ENCODE measurements at places on chromosomes 16 and 17.

- DNase-seq: no peak
Measured at GRCh38 chr17:33387406-33387805, 94.3 kb upstream of the ASIC2 start.

DNA sequence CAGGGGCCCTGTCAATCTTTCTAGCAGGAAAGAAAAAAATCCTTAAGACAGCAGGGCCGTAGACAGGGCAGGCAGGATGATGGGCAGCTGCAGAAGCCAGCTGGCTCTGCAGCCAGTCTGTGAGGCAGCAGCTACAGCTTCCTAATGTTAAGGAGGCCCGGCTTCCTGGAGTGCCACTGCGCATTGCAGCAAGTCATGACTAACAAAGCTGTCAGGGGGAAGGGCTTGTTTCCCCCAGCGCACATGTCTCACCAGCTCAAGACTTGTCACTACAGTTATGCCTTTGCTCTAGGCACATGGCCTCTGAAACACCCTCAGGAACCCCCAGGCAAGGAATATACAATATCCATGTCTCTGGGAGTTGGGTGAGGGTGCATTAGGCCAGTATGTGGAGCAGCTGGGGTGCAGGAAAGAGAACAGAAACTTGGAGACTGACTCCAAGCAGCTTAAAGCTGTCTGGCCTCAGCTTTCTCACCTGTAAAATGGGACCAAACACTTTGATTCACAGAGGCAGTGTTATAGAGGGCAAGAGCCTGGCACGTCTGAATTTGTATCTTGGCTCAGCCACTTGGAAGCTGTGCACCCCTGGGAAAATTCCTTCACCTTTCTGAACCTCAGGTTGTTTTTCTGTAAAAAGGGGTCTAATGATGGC is 220.0 kb downstream of the HAPSTR1 start:
- DNase-seq: no peak

DNA sequence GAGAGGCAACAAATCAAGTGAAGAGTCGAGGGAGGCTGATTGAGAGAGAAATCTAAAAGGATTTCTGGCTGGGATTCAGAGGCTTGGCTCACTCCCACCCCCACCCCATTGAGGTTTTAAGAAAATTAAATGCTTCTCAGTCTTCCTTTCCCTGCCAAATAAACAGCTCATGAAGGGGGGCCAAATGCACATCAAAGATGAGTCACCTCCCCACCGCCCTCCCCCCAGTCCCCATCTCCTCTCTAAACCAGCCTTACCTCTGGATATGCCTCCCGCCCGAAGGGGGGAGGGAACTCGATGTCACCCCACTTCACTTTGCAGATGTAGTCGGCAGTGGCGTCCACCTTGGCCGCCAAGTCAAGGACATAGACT is 11.6 kb downstream of the ACLY start:
- DNase-seq: no peak

GRCh38 chr16:21608639-21609328 is 9.4 kb downstream of the METTL9 start:
- DNase-seq: no peak

DNA sequence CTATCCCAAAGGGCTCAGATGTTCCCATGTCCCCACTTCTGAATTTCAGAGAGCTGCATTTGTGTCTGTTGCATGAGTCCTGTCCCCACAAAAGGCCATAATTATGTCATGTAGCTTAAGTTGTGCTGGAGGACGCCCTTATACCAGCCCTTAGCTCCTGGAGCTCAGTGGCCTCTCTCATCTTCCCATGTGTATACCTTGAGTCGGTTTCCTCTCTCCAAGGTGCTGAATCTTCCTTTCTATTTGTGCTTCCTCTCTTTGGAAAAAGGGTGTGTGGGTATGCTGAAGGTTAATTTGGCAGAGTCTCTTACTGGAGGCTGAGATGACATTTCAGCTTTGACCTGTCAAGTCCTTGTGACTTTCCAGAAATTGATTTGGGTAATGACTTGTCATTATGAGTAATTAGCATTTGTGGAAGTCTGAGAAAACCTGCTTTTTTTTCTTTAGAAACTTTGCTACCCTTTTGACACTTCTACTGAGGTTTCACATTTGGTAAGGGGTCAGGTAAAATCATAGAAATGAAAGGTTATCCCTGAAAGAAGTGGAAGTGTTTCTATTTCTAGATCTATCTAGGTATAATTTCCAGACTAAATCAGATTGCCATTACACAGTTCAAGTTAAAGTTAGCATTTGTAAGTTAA is 185.4 kb downstream of the ABCC12 start:
- no peak for DNase-seq

GRCh38 chr17:65664266-65664665 is 102.8 kb upstream of the AXIN2 start:
- DNase-seq: no peak

GRCh38 chr16:5615868-5616642 is 518.5 kb upstream of the EEF2KMT start:
- no peak for DNase-seq

- no peak for DNase-seq
Measured at GRCh38 chr16:10995565-10995964, 51.2 kb downstream of the CLEC16A start.

DNA sequence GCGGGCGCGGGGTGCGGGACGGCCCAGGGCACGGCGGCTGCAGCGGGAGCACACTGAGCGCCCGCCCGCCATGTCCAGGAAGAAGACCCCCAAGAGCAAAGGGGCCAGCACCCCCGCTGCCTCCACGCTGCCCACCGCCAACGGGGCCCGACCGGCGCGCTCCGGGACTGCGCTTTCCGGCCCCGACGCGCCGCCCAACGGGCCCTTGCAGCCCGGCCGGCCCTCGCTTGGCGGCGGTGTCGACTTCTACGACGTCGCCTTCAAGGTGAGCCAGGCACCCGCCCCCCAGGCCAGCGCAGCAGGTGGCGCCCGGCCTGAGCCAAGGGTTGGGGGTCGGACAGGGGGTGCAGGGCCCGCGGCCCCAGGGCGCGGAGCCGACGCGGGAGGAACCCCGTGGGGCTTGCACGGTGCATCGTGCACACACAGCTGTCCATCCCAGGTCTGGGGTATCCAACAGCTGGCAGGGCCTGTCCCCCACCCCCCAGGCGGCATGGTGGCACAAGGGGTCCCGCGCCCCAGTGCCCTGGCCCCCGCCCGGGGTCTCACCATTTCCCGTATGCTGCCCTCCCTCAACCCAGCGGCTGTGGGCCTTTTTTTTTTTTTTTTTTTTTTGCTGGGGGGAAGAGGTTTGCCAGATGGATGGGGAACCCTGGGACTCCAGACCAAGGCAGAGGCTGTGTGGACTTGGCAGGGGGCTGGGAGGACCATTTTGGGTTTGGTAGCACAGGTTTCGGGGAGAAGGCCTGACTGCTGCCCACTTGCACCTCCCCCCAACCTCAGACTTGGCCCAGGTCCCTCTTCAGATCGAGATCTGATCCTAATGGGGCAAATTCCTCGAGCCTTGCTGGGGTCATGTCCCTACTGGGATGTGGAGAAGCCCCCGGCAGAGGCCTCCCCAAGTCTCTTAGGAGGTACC is 547 bp downstream of the RAB26 start:
- no peak for DNase-seq

DNA sequence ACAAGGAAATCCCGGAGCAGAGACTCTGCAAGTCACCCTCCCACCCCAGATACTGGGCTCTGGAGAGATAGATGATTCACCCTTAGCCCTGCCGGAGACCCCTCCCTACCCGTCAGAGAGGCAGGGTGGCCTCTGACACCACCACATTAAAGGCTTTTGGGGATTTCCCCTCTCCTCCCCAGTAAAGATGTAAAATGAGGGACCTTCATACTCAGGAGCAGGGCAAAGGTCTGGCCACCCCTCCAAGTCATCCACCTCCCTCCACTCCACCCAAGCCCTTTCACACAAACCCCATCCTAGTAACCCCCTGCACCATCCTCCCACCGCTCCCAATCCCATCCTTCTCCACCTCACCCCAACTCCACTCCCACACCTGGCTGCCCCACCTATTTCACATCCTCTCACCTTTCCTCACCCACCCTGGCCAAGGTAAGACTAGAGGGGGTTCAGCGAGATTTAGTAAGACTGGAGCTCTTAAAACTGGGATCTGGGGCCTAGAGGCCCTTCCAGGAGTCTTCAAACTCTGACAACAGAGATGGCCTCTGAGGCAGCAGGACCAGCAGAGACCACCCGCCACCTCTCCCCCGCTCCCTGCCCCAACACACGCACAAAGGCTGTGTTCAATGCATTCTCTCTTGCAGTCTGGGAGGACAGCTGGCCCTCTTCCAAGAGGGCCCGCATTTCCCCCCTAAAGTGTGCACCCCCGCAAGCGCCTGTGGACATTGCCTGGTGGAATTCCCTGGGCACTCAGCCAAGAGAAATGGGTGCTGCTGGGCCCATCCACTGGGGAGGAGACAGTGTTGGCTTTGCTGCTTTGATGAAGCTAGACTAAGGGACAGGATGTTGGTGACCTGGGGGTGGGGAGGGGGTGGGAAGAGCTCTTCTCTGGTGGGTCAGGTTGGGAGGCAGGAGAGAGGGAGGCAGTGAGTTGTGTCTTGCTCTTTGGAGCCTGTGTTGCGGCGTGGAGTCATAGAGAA is 1.1 kb downstream of the ABAT start:
- peak; percentile 43 for DNase-seq

- no peak for DNase-seq
Measured at GRCh38 chr16:4361944-4362311, 9.7 kb upstream of the VASN start.

GRCh38 chr17:27485125-27485524 is 28.9 kb downstream of the KSR1 start:
- no peak for DNase-seq

DNA sequence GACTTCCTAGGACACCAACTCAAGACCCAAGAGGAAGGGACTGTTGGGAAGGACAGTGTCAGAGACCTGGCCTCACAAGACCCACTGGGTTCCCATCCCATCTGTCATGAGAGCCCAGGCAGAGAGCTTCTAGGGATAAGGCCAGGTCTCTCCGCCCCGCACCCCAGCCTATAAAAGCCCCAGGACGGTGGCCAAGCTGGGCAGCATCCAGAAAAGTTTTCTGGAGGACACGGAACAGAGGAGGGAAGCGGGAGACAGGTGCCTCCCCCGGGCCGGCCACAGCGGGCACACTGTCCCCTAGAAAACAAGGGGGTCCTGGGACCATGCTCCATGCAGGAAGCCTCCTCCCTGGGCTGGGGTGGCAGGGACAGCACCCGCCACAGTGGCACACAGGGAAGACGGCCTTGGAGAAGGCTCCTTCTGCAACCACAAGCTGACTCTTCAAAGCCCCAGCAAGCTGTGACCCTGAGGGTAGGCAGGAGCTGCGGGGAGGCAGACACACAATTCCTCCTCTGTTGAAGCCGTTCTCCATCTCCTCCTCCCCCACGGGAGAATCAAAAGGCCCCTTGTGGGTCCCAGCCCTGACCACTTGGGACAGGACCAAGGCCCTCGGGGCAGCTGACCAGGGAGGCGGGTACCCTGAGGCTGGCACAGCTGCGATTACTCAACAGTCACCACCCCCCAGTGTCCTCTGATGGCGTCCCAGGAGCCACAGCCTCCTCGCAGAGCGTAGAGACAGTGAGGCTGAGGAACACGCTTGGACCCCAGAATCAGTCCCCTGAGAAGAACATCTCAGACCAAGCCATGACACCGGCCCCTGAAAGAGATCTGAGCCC is 26.1 kb downstream of the TRPV3 start:
- DNase-seq: no peak

DNA sequence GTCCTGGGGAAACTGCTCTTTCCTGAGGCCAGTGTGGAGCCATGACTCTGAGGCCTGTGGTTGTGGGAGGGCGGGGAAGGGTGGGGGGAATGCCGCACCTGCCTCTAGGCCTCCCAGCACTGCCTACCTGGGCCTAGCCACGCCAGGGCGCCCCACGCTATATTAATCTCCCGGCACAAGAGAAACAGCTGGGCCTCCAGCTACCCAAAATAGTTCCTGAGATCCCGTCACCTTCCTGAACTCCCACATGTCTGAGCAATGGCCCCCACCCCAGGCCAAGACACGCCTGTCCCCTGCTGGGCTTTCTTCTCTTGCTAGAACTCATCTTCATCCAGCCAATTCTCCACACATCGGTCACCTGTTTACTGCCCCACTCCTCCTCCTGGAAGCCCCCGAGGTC is 13.0 kb upstream of the MTSS2 start:
- no peak for DNase-seq

- DNase-seq: no peak
Measured at GRCh38 chr17:37107406-37108083, 158.8 kb downstream of the AATF start.

- no peak for DNase-seq
Measured at GRCh38 chr17:28839221-28839620, 3.4 kb downstream of the FAM222B start.

GRCh38 chr16:11386791-11387546 is 41.7 kb downstream of the RMI2 start:
- no peak for DNase-seq

GRCh38 chr17:77375108-77375916 is 234.5 kb downstream of the SEC14L1 start:
- no peak for DNase-seq
